Stimulated activated CD8-positive, alpha-beta memory T cell treated with anti-CD3 and anti-CD28 coated beads, Interleukin-4, amount 100 ng/mL, for 1 hour (primary cell): ENCODE measurements at places on chromosomes 5 and 9.

DNA sequence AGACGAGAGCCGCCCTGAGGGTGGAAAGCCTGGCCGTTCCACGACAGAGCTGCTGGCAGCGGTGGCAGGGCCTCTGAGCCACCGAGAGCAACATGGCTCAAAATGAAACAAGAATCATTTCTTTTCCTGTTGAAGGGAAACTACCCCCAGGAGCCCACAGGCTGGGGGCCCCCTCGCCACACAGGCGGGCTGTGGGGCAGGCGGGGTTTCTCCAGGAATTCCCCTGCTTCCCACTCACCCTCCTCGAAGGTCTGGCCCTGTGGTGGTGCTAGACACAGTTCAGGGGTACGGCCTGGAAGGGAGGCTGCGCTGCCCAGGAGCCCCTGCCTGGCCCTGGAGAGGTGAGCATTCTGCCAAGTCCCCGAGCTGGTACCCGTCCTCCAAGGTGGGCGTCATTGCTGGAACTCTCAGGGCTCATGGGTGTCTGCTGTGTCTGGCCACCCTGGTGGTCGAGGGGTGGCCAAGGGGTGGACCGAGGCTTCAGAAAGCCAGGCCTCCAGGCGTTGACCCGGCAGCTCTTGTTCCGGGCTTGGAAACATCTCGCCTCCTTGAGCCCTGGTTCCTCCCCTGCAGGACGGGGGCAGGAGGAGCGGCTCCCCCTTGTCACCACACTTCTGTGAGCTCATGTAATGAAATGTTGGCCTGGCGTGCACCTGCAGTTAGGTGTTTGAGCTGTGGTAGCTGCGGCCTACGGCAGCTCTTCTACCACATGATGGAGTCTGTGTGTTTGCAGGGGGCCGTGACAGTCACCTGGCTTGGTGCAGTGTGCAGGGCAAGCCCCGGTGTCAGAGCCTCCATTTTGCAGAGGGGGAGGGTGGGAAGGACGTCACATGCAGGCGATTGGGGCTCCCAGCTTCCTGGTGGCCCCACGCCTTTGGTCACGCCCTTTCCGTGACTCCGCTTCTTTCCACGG lies 65.3 kb downstream of the RXRA start:
- DNase-seq: no peak

- DNase-seq: no peak
Measured at GRCh38 chr5:385321-385720, 57.7 kb upstream of the EXOC3 start.

GRCh38 chr5:51599587-51599986 lies 216.3 kb downstream of the ISL1 start:
- no peak for DNase-seq

- no peak for DNase-seq
Measured at GRCh38 chr5:180103487-180104167, 32.1 kb upstream of the RNF130 start.
